ENCODE measurements at places on chromosomes 7 and 10.

- DNase-seq: no peak
Measured at GRCh38 chr10:101237982-101238731, 8.9 kb upstream of the LBX1 start.

GRCh38 chr7:40000734-40001315 is 50.8 kb downstream of the CDK13 start:
- no peak for DNase-seq

DNA sequence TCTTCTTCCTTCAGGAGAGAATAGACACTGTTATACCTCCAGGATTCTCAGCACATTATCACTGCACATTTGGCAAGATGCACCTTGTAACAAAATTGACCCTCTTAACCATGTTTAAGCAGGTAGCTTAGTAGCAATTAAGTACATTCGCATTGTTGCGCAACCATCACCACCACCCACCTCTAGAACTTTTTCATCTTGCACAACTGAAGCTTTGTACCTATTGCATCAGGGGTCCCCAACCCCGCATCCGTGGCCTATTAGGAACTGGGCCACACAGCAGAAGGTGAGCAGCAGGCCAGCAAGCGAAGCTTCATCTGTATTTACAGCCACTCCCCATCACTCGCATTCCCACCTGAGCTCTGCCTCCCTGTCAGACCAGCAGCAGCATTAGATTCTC is 29.9 kb upstream of the SMURF1 start:
- no peak for DNase-seq

DNA sequence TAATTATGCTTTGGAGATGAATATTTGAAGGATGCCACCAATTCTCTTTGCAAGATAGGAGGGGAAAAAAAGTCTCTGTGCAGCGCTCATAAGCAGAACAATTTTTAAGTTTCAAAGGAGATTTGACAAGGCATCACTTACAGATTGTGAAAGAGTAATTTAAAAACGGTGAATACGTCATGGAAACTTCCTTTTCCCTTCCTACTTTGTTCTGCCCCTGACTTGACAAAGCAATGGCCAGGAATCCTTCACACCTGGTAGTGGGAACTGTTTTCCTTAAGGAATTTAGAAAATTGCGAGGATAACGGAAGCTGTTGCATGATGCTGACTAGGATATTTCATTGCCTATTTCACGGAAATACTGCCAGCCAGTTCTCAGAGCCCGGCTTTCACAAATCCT is 16.7 kb downstream of the FAM107B start:
- no peak for DNase-seq

GRCh38 chr7:157579425-157579824 is 242.6 kb downstream of the DNAJB6 start:
- DNase-seq: no peak

DNA sequence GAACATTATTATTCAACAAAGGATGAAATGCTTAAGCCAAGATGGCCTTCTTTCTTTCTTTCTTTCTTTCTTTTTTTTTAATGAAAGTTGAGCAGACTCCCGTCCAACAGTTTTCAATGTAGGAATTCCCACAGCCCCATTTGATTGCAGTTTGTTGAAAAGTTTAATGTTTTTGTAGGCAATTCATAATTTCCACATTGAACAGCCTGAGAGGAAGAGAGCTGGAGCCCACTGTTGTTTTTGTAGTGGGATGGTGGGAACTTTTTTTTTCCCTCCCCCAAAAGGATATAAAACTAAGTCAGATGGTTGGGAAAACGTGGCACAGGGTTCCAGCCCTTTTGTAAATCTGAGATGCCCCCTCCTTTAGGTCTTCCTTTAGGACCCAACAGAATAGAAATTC is 86.6 kb downstream of the TCF7L2 start:
- no peak for DNase-seq

DNA sequence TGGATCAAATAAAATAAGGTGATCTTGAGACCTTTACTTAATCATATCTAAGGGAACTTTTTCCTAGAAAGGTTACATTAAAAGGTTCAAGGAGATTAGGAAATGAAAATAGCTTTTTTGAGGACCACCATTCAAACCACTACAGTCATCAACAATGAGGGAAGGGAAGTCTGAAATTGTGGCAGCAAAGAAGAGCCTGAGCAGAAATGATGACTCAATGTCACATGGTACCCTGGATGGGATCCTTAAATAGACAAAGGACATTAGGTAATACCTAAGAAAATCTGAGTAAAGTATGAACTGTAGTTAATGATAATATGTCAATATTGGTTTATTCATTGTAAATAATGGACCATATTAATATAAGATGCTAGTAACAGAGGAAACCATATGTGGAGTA is 236.0 kb downstream of the SEMA3D start:
- no peak for DNase-seq

DNA sequence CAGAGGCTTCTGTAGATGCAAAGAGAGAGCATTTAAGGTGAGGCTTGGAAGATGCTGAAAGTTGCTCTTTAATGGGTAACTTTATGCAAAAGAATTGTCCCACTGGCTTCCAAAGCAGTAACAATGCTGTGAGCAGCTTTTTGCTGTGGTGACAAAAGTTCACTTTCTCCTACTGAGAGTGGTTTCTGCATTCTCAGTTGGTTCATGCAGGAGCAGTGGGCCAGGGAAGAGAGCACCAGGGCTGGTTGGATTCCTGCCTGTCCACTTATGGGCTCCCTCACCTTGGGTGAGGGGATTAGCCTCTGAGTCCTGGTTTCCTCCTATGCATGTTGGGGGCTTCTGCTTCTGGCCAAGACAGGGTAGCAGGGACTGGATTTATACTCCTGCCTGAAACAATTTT is 31.1 kb upstream of the GOLGA7B start:
- DNase-seq: no peak

DNA sequence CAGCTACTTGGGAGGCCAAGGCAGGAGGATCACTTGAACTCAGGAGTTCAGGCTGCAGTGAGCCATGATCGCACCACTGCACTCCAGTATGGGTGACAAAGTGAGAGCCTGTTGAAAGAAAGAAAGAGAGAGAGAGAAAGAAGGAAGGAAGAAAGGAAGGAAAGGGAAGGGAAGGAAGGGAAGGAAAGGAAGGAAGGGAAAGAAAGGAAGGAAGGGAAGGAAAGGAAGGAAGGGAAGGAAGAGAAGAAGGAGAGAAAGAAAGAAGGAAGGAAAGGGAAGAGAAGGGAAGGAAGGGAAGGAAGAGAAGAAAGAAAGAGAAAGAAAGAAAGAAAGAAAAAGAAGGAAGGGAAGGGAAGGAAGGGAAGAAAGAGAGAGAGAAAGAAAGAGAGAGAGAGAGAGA is 61.5 kb downstream of the CLIP2 start:
- DNase-seq: no peak

DNA sequence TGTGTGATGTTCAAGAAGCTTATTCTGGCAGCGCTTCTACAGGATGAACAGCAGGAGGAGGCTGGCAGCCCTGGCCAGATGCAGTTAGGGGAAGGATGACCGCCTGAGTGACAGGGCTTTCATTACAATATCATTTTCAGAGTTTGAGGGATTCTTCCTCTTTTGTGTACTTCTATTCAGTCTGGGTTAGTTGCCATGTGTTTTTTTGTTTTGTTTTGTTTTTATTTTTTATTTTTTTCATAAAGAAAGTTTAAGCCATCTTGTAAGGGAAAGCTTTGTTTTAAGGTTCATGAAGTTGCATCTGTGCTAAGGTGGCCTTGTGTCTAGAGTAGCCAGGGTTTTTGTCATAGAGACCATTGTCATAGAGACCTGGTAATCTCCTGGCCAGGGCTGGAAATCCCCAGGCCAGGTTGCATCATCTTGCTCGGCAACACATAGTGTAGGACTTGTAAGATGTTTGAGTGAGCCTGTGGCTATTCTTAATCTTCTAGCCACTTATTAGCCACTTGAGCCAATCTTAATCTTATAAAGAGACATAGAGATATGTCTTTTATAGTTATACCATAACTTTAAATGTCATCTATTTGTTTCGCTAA is 230.5 kb upstream of the TMEM229A start:
- DNase-seq: no peak

DNA sequence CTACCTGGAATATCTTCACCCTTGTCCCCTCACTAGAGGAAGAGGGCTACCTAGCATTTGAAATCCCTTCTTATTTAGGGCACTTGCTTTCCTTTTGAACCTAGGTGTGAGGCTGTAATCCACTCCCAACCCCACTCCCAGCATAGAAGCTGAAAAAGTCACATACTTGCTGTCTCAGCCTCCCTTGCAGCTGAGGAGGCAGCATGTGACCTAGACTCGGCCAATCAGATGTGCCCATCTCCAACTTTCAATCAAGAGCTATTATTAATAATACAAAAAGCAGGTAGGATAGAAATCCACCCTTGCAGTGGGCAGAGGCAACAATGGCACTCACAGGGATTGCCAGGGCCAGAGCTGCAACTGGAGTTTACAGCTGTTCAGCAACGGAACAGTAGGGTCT is 70.7 kb downstream of the DNAJC12 start:
- DNase-seq: no peak

DNA sequence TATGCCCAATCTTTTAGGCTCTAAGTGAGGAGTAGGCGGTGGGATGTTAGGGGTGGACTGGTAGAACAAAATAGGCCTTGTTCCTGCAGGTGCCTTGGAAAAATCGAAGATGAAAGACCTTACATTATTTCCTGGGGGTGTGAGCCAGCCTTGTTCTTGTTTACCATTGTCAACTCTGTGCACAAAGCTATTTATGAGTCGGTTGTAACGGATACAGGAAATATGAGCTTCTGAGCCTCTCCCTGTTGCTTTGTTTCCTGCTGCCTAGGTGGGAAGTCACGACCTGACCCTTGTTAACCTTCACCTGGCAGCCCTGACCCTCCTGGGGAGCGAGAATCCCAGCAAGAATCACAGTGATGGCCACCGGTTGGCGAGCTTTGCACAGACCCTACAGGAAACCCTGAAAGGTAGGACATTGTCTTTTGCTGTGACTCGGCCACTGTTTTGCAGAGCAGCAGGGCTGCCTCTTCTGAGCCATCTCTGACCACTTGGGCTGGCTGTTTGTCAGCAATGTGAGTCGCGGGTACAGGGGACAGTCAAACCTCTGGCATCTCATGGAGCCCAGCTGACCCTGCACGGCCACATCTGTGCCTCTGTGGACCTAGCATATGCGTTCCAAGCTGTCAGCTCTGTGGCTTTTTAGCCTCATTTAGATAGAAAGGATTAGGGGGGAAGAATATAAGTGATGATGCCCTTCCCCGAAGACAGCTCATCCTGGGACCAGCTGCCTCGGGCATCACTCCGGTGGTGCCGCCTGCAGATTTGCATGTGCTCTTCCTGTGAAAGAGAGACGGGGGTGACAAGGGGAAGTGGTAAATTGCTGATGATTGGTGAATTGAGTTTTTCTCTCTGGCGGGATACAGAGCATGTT is 102.1 kb upstream of the ANLN start:
- DNase-seq: peak; percentile 11

- no peak for DNase-seq
Measured at GRCh38 chr10:31756729-31757110, 171.9 kb downstream of the ARHGAP12 start.

GRCh38 chr10:119281581-119282071 is 74.3 kb downstream of the GRK5 start:
- no peak for DNase-seq

- no peak for DNase-seq
Measured at GRCh38 chr7:69663911-69664832, 65.9 kb downstream of the AUTS2 start.

DNA sequence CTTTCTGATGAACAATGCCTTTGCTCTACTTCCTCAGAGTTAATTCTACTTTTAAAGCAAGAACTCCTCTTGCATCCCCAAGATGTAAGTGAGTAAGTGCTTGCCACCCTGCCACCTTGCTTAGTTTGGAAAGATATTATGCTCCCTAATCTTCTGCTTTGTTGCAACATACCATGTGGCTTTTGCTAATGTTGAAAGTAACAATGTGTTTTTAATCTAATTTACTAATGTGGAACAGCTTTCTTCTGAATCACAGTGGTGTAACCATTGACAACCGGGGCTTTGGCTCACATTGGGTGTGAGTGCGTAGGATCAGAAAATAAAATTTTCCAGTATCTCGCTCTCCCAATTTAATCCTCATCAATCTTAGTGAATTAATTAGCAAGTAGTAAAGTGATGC is 254.1 kb upstream of the PTER start:
- no peak for DNase-seq

DNA sequence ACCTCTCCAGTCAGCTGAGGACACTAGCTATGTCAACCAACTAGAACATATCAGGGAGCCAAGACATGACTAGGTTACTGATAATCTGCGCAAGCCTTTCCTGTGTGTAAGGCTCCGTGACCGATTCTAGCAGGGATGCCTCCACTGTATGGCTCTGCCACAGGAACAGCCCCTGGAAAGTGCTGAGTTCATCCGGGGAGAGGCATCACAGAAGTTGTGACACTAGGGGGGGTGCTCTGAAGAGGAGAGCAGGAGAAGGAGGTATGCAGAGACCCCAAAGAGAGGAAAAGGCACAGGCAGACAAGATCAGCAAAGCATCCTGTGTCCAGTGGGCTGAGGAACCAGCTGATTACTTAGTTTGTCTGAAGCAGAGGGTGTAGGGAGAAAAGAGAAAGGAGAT is 13.5 kb downstream of the UPP1 start:
- no peak for DNase-seq

DNA sequence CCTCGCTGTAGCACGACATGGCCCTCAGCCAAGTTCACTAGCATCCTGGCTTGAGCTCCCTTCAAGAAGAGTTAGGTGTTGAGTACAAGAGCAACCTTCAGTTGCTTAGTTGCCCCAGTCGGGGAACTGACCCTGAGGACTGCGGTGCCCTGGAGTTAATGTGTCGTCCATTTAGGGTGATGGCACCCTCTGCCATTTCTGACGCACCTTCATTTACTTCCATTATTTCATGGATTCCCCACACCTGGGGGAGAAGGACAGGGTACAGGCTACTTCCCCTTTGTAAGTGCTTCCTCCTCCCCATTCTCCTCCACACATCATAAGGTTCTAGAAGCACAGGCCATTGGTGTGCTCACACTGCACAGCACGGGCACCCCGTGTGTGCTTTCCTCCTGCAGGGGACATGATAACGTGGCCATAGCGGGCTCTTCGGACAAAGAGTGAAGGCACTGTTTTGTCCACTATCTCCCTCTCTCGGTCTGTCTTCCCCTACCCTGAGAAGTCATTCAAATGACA is 1.8 kb downstream of the ALOX5 start:
- DNase-seq: no peak

- DNase-seq: no peak
Measured at GRCh38 chr7:69790977-69791724, 192.9 kb downstream of the AUTS2 start.

- no peak for DNase-seq
Measured at GRCh38 chr10:131851346-131851745, 49.5 kb upstream of the PPP2R2D start.
